Skin of body (tissue), 3 donors: ENCODE measurements at places on chromosomes 1 and 21.

- DNase-seq = no peak
Observed at GRCh38 chr1:226981838-226982237, 41.7 kb downstream of the COQ8A start.

- peak; percentile 21 for DNase-seq
Observed at GRCh38 chr1:242017580-242018233, 18.8 kb upstream of the MAP1LC3C start.

- no peak for DNase-seq
Observed at GRCh38 chr1:24452922-24453485, 37.4 kb downstream of the NIPAL3 start.

GRCh38 chr1:23643736-23644554, 47.7 kb upstream of the RPL11 start:
- no peak for DNase-seq

GRCh38 chr1:234617131-234617985, 7.4 kb upstream of the IRF2BP2 start:
- no peak for DNase-seq

DNA sequence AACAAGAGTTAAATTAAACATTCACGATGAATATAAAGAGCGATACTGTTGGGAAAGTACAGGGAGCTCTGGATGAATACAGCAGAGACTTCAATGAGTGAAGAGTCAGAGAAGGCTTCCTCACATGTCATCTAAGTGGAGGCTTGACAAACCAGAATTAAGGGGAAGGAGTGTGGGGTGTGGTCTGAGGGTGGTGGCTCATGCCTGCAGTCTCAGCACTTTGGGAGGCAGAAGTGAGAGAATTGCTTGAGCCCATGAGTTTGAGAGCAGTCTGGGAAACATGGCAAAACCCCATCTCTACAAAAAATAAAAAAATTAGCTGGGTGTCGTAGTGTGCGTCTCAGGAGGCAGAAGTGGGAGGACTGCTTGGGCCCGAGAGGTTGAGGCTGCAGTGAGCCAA, 8.7 kb downstream of the SDHB start:
- DNase-seq = no peak

DNA sequence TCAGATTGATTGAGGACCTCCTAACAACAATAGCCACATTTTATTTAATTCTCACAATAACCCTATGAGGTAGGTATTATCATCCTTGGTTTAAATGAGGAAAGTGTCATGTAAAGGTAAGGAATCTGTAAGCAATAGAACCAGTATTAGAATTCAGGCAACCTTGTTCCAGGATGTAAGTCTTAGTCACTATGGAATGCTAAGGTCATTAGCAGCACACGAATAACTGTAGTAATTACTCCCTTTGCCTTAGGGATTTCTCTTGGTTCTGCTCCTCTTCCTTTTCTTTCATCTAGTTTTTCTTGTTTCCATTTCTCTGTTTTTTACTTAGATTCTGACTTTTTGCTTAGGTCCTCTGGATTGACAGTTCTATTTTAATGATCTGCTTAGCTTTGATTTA, 23.1 kb upstream of the ATP6V1G3 start:
- DNase-seq = no peak

DNA sequence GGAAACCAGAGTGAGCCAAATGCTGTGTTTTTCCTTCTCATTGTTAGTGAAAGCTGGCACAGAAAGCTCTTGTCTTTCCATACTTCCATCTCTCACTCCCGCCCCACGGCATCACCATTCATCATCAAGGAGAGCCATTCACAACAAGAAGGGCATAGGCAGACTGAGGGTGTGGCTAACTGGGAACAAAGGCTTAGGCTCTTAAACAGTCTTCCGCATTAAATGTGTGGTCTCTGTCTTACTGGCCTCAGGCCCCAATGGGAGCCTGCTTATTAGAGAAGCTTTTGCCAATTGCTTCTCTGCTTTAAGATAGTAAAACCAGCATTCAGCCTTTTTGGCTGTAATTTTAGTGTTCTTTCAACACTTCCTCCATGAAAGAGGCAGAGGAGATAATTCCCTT, 51.4 kb downstream of the TNFSF18 start:
- DNase-seq = no peak

- no peak for DNase-seq
Observed at GRCh38 chr1:156033011-156033410, 12.3 kb upstream of the SSR2 start.

DNA sequence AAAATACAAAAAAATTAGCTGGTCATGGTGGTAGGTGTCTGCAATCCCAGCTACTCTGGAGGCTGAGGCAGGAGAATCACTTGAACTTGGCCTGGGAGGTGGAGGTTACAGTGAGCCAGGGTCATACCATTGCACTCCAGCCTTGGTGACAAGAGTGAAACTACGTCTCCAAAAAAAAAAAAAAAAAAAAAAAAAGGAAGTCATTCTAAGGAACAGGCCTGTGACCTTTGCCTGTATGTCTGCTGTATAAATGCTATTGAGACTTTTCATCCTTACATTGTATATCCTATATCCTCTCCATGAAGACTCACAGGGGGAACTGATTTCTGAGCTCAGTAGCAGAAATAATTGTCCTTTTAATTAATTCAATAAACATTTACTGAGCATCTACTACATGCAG, 7.5 kb upstream of the CTPS1 start:
- no peak for DNase-seq

DNA sequence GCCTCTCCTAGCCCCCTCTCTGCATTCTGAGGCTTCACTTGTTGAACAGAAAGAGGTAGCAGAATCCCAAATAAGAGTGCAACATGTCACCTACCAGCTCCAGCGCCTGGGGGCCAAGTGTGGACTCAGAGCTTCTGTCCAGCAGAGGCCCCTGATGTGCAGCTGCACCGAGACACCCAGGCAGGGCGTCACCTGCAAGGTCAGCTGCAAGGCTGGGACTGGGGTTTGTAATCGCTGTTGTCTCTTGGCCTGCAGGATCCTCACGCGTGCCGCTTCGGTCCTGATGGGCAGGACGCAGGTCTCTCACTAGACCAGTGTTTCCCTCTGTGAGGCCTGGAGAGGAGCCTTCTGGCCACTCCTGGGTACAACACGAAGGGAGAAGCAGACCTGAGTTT, 4.3 kb upstream of the SLX9 start:
- no peak for DNase-seq

DNA sequence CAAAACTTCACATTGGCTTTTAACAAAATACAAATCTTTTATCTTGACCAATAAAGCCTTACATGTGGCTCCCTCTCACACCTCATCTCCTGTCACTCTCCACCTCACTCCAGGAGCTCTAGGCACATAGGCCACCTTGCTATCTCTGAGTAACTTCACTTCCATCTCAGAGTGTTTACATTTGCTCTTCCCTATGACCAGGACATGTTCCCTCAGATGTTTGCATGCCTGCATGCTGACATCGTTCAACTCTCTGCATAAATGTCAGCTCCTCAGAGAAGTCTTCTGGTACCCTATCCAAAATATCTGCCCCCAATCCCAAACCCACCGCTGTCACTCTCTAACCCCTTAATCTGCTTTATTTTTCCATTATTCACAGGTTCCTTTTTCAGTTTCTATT, 110.9 kb downstream of the TOMM20 start:
- DNase-seq = no peak

DNA sequence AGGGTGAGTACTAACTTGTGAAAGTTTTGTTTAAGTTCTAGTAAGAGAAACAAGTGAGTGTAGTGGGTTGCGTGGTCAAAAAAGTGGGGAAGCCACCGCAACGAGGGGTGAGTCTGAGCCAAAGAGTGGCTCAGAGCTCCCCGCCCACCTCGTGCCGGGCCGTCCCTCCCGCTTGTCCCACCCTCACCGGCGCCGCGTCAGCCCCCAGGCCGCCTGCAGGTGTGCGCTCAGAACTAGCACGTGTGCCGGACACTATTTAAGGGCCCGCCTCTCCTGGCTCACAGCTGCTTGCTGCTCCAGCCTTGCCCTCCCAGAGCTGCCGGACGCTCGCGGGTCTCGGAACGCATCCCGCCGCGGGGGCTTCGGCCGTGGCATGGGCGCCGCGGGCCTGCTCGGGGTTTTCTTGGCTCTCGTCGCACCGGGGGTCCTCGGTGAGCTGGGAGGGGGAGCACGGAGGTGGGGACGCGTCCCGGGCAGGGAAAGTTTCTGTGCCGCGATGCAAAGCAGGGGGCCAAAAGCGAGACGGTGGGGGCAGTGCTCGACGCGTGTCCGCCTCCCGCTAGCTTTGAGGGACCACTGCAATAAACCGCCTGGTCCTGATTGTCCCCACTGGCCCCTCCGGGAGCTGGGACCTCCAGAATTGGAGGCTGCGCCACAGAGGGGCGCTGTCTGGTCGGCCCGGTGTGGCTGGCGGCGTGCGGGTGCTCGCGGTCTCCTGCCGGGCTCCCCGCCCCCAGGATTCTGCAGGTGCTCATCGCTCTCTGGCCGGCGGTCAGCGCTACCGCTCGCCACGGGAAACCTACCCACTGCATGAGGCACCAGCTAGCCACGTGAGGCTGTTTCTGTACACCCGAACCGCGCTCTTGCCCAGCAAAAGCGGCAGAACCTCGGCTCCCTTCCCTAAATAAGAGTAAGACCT, at the start of gene CR2:
Gene CR2, plus strand, starts transcription at position 283 of the 919 bp plus-strand sequence. Its CDS starts 91 bp downstream, at position 374.
- no peak for DNase-seq

DNA sequence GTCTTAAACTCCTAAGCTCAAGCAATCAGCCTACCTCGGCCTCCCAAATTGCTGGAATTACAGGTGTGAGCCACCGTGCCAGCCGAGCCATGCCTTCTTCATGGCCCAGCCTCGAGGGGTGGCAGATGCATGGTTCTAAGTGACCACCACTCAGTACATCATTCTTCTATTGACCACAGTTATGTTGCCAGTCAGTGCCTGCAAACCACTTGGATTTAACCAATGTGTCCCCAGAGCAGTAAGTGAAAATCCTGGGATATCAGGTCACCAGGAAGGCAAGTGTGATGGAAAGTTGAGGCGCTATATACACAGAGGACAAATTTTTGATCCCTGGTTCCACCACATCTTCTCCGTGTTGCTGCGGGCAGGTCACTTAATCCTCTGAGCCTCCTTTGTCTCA, 37.0 kb upstream of the RD3 start:
- DNase-seq = no peak

- DNase-seq = no peak
Observed at GRCh38 chr1:154730259-154730658, 122.3 kb upstream of the ADAR start.

- no peak for DNase-seq
Observed at GRCh38 chr1:36748466-36748865, 265.8 kb upstream of the CSF3R start.

DNA sequence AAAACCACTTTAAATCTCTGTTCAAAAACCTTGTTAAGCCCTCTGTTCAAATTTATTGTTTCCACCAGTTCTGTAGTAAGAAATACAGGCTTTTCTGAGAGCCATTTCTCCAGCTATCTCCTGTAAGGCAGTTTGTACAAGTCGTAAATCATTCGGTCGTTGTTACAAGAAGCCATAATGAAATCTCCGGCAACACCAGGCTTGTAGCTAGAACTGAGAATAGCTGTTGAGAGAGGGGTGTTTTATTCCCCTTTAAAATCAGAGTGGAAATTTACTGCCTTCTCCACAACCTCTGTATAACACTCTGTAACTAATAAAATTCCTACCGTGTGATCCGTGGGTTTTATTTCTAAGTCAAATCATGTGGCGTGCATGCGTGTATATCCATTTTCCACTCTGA, 335.8 kb upstream of the KAZN start:
- DNase-seq = peak; percentile 56

DNA sequence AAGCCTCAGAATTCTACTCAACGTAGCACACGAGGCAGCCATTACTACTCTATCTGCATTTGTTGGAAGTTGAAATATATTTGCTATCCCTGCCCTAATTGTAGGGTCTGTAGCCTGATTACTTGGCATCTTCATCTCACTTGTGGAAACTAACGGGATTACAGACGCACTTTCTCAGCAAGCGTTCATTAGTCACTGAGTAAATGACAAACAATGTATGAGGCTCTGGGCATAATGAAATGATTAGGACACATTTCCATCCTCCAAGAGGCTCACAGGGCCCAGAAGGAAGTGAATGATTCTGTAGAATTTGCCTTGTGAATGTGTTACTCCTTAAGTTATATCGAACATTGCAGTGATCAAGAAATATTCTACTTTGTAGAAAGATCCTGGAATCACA, 78.1 kb downstream of the KIF26B start:
- DNase-seq = peak; percentile 79

- DNase-seq = no peak
Observed at GRCh38 chr1:172277275-172277674, 143.2 kb upstream of the C1orf105 start.

DNA sequence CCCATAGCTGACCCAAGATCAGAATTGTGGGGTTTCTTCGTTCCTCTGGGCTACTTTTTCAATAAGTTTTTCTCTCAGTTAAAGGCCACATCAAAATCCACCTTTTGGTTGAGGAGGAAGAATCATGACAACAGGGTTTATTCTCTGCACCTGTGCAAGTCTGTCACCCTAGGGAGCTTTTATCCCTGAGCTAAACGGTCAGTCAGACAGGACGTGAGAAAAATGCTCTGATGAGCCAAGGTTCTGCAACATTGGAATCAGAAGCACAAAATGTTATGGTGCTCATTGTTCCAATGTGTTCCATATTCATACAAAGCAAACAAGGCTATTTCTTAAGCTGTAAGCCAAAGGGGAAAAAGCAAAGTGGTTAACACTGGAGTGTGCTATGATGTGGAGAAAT, 7.4 kb upstream of the ERICH3 start:
- no peak for DNase-seq

DNA sequence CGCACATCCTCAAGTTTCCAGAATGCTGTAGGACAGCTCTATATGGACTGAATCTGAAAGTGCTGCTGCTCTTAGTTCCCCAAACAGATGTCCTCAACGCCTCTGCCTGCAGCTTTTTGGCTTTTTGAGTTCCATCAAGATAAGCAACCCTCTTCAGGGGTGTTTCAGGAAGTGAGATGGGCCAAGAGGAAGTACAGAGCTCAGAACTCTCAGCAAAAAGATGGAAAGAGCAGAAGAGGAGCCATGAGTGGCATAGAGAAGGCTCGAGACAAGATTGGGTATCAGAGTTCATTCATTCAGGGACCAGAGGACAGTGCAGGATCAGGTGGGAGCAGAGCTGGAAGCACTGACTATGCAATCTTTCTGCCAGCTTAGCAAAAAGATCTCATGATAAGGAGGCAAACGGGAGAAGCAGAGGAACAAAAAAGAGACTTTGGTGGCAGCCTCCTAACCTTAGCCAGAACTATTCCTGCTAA, at the start of the genes ADORA3 and TMIGD3:
Gene ADORA3, minus strand, starts transcription at position 49 of the 476 bp plus-strand sequence. CDS start 279 bp downstream, outside the sequence.
Gene TMIGD3, minus strand, starts transcription at position 49 of the 476 bp plus-strand sequence. CDS start 279 bp downstream, outside the sequence.
- no peak for DNase-seq

DNA sequence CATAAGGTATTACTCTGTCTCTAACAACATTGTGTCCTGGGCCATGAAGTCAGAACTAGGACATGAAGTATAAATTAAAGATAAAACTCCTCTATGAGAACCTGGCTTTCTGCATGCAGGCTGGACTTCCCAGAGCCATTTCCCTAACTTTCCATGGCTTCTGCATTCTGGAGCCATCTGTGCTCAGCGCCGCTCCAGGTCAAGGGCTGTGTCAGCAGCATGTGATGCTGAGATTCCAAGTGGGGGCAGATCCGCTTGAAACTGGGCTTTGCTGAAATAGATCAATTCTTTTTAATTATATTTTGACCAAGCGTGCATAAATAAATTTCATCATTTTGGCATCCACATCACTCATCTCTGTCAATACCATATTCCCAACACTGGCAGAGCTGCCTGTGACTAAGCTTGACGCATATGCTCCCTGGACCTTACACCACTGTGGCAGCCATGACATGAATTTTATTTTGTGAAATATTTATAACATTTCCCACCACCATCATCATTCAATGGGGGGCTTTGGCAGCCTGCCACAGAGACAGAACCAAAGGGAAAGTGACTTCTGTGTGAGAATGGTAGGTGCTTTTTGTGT, 110.4 kb upstream of the KCNK1 start:
- DNase-seq = no peak
